Activated T-cell treated with anti-CD3 and anti-CD28 coated beads, Interleukin-2, amount 50 U/mL, for 48 hours (primary cell): ENCODE measurements at places on chromosomes 11 and 22.

- no peak for DNase-seq
Measured at GRCh38 chr22:38725900-38726655, 20.3 kb downstream of the GTPBP1 start.

- no peak for DNase-seq
Measured at GRCh38 chr11:130156108-130157022, 3.2 kb upstream of the ST14 start.

DNA sequence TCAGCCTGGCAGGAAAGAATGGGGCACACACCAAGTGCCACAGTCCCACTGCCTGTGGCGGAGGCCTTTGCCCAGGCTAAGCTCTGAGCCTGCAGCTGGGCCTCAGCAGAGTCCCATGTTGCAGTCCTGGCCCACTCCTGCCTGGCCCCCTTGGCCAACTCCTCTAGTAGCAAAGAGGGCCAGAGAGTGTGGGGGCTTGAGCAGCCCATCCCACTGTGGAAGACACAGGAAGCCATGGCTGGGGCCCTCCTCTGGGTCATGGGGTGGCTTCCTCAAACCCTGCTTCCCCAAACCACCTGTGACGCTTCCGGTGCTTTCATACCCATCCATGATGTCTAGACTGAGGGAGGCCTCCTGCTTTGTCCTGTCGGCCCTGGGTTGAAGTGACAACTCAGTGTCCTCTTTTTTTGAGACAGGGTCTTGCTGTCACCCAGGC is 5.8 kb downstream of the RPS19BP1 start:
- DNase-seq: peak; percentile 54

- DNase-seq: no peak
Measured at GRCh38 chr22:37244922-37245722, 1.1 kb upstream of the RAC2 start.

GRCh38 chr11:118304568-118305248 is at the start of gene CD3E:
TSS of gene CD3E (plus strand) at chr11:118304730. CDS start at chr11:118304953, 223 bp downstream.
- DNase-seq: peak; percentile 80
